ENCODE measurements at places on chromosomes 5 and 9.
A peak's percentile ranks its signal among the peaks of the same experiment; 100 is the strongest.

- H3K36me3 ChIP-seq = no peaks in the 10 kb centered on the region
- DNase-seq = no peak
- H3K4me1 ChIP-seq = no peaks in the 10 kb centered on the region
- H3K27me3 ChIP-seq = no peaks in the 10 kb centered on the region
- no peak overlapping the region for H3K4me3 ChIP-seq
- H3K27ac ChIP-seq = no peak overlapping the region
Measured at GRCh38 chr5:111859533-111860270, 102.7 kb upstream of the NREP start.

GRCh38 chr5:178445534-178445933 lies 144.7 kb downstream of the COL23A1 start:
- no peaks in the 10 kb centered on the region for H3K4me1 ChIP-seq
- no peaks in the 10 kb centered on the region for H3K36me3 ChIP-seq
- no peak for DNase-seq
- H3K27ac ChIP-seq = no peak overlapping the region
- H3K4me3 ChIP-seq = no peak overlapping the region

DNA sequence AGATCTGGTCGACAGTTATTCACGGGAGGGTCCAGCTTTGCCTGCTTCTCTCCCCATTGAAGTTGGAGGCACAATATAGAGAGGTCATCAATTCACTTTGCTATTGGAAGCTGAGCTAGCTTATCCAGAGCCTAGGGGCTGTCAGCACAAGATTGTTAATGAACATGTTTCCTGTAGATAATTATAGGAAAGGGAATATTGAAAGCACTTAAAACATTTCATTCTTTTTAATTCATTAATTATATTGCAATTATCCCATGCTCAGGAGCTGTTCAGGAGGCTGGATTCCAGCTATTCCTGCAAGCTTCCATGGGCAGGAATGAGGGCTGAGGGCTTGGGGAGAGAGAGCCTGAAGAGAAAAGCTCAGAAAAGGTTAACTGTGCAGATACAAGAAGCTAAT lies 153.1 kb upstream of the BRINP1 start:
- H3K4me3 ChIP-seq = no peak overlapping the region
- H3K27me3 ChIP-seq = no peaks in the 10 kb centered on the region
- no peak for DNase-seq
- H3K27ac ChIP-seq = no peak overlapping the region
- H3K4me1 ChIP-seq = no peaks in the 10 kb centered on the region

GRCh38 chr5:172544371-172545095 lies 90.2 kb upstream of the SH3PXD2B start:
- H3K4me1 ChIP-seq = no peaks in the 10 kb centered on the region
- no peak overlapping the region for H3K27ac ChIP-seq
- no peaks in the 10 kb centered on the region for H3K27me3 ChIP-seq
- no peak overlapping the region for H3K4me3 ChIP-seq

GRCh38 chr9:130128733-130129431 lies 43.3 kb upstream of the NCS1 start:
- peaks cover 48% of the 10 kb centered on the region for H3K4me1 ChIP-seq
- DNase-seq = peak; percentile 62
- H3K36me3 ChIP-seq = peaks cover 4% of the 10 kb centered on the region
- H3K27ac ChIP-seq = peak overlapping the region; percentile 98

DNA sequence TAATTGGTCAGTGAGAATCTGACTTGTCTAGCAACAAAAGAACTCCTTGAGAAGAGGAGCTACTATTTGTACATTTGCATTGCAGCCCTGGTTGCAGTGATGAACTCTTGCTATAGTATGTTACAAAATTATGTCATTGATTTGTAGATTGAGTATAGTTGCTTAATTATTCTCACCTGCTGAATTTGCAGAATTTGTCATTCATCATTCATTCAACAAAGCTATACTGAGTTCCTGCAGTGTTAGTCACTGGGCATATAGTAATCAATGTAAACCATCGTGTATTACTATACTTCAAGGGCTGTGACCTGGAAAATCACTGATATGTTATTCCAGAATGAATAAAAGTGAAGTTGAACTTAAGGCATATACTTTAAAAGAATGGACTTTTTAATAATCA lies 50.1 kb downstream of the SLC1A3 start:
- no peaks in the 10 kb centered on the region for H3K4me1 ChIP-seq
- no peak overlapping the region for H3K4me3 ChIP-seq
- no peaks in the 10 kb centered on the region for H3K36me3 ChIP-seq
- H3K27ac ChIP-seq = no peak overlapping the region
- peaks cover 3% of the 10 kb centered on the region for H3K27me3 ChIP-seq
- no peak for DNase-seq

DNA sequence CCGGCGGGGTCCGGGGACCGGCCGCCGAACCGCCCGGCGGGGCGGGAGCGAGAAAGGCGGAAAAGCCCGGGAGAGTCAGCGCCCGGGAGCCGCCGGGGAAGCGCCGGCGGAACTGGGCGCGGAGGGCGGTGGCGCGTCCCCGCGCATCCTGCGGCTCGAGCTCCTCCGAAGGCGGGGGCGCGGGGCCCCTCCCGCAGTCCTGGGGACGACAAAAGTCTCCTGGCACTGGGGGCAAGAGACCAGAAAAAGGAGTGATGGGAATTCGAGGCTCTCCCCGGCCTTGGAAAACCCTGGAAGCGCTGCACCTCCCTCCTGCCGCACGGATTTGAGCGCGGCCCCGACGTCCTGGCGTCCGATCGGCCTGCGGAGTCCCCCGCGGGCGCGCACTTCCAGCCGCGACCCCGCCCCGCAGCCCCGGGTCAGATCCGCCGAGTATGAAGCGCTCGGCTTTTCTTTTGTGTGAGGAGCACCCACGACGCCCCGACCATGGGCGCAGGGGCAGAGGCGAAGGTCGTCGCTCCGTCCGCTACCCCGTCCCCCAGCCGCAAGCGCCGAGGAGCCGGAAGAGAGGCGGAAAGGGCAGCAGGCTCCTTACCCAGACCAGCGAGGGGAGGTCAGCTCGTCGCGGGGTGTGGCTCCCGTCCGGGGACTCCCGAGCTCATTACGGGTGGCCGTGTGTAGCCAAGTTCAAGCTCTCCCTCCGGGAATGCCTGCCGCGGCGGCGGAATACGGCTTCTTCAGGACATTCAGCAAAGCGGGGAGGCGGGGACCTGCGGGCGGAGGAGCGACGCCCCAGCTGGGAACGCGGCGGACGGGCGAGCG lies at the start of gene EPB41L4A:
Gene EPB41L4A, minus strand, starts transcription at position 114 of the 822 bp plus-strand sequence. CDS start 238 bp downstream, outside the sequence.
- H3K27ac ChIP-seq = no peak within 1 kb of the TSS
- H3K36me3 ChIP-seq = no peaks in the 10 kb centered on the region
- peak within 1 kb of the TSS; percentile 60 for H3K4me3 ChIP-seq
- no peak for DNase-seq
- H3K27me3 ChIP-seq = peaks cover 8% of the 10 kb centered on the region
- H3K4me1 ChIP-seq = peaks cover 15% of the 10 kb centered on the region

DNA sequence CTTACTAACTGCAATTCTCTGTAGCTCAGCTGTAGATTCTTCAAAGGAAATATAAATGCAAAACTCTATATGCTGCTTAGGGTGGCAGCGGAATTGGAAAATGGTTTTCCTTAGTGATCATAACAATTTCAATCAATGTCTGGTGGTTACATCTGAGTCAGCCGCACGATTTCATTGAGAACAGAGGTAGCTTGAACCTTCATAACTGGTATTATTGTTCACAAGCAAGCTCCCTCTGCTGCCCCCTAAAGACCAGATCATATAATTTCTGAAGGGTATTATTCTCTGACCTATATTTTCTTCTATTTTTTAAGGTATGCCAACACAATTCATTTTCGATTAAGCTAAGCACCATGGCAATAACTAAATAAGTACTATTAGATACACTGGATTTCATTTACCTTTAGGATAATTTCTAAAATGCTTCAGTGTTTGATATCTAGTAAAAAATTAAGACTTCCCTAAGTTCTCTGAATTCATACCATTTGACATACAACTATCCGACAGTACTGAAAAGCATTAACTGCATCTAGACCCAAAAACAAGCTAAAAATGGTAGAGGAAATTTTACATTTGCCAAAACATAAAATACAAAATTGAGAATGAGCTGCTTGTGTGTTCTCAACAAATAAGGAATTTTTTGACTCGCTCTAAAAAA lies 181.1 kb upstream of the SPEF2 start:
- no peaks in the 10 kb centered on the region for H3K27me3 ChIP-seq
- no peak for DNase-seq
- no peak overlapping the region for H3K27ac ChIP-seq
- no peak overlapping the region for H3K4me3 ChIP-seq
- no peaks in the 10 kb centered on the region for H3K4me1 ChIP-seq
- no peaks in the 10 kb centered on the region for H3K36me3 ChIP-seq

DNA sequence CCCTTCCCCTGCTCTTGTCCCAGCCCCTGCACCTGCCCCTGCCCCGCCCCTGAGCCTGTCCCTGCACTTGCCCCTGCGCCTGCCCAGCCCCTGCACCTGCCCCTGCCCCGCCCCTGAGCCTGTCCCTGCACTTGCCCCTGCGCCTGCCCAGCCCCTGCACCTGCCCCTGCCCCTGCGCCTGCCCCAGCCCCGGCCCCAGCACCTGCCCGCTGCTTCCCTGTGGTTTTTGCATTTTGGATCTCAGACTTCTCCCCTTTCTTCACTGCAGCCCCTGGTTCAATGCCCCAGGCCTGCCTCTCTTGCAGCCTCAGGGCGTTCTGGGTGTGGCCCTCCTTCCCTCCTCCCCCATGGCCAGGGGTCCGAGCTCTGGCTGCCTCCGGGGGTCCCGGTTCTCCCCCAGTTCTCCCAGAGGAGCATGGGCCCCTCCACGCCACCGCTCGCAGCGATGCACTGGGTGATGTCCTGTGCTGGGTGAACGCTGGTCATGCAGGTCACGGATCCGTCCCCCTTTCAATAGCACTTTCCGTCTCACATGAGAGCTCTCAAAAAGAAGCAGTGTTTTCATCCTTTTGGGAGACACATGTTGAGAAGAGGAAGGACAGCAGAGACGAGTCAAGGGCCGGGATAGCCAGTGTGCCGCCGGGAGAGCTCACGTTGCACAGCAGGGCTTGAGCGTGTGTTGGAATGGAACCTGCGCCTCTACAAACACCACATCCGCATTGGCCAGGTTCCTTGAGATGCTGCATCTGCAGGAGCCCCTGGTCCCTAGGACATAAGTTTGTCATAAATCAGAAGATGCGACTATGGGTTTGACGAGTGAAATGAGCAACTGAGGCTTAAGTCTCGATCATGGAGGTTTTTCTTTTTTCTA lies 44.0 kb upstream of the IRX4 start:
- DNase-seq = no peak
- H3K4me1 ChIP-seq = no peaks in the 10 kb centered on the region
- H3K4me3 ChIP-seq = no peak overlapping the region
- peaks cover 6% of the 10 kb centered on the region for H3K27me3 ChIP-seq

DNA sequence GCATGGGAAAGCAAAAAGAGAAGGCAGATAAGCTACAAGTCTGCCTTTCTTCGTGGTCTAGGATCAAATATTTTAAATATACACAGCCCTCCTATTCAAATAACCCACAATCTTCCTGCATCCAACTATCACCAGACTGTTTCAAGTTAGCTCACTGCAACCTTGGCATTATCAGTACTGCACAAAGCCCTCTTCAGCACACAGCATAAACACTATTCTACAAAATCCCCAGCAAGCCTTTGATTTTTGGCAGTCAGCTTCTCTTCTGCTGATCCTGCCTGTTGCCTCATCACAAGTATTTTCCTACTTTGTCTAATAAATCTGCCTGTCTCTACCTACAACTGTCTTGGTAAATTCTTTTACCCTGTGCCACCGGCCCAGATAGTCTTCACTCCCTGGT lies 142.9 kb downstream of the COX7C start:
- H3K27ac ChIP-seq = no peak overlapping the region
- H3K36me3 ChIP-seq = no peaks in the 10 kb centered on the region
- DNase-seq = no peak
- no peaks in the 10 kb centered on the region for H3K27me3 ChIP-seq
- no peak overlapping the region for H3K4me3 ChIP-seq

DNA sequence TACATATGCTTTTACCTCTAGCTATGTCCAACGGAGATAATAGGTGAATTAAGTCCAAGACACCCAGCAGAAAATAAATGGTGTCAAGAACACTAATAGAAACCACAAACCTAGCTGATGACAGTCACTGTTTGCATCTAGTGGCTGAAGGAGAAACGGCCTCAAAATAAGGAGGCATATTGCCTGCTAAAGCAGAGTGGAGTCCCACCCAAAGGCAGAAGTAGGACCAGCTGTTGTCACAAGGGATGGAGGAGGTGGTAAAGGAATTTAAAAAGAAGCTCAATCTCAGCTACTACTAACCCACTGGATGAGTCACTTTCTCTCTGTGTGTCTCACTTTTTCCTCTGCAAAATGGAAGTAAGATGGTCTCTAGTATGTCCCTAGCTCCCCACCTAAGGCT lies 224.3 kb downstream of the GRIA1 start:
- no peaks in the 10 kb centered on the region for H3K36me3 ChIP-seq
- DNase-seq = no peak
- peaks cover 3% of the 10 kb centered on the region for H3K27me3 ChIP-seq
- H3K4me1 ChIP-seq = no peaks in the 10 kb centered on the region
- H3K27ac ChIP-seq = no peak overlapping the region

- peak; percentile 54 for DNase-seq
- peak overlapping the region; percentile 15 for H3K4me3 ChIP-seq
- no peaks in the 10 kb centered on the region for H3K36me3 ChIP-seq
- H3K27ac ChIP-seq = no peak overlapping the region
- peaks cover 17% of the 10 kb centered on the region for H3K27me3 ChIP-seq
Measured at GRCh38 chr5:175796536-175797499, 74.6 kb upstream of the CPLX2 start.

DNA sequence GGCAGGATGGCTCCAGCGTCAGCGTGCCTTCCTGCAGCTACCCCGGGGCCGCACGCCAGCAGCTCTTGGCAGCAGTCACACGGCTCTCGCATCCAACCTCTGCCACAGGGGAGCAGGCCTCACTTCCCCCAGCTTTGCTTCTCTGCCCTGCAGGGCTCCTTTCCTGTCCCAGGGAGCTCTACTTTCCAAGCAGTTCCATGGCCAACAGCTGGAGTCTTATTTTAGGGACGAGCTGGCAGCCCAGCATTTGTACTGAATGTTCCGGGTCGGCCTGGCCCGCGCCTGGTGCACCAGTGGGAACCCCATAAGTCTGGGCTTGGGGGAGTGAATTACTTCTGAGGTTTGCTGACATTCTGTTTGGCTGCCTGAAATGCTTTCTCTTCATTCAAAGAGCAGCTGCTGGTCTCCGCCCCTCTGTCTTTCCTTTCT lies 34.6 kb downstream of the GADD45G start:
- no peak overlapping the region for H3K4me3 ChIP-seq
- H3K4me1 ChIP-seq = no peaks in the 10 kb centered on the region
- H3K27me3 ChIP-seq = no peaks in the 10 kb centered on the region
- H3K36me3 ChIP-seq = no peaks in the 10 kb centered on the region

- no peak overlapping the region for H3K27ac ChIP-seq
- no peaks in the 10 kb centered on the region for H3K27me3 ChIP-seq
- no peak overlapping the region for H3K4me3 ChIP-seq
- no peak for DNase-seq
Measured at GRCh38 chr9:114627553-114627952, 16.5 kb downstream of the TMEM268 start.

DNA sequence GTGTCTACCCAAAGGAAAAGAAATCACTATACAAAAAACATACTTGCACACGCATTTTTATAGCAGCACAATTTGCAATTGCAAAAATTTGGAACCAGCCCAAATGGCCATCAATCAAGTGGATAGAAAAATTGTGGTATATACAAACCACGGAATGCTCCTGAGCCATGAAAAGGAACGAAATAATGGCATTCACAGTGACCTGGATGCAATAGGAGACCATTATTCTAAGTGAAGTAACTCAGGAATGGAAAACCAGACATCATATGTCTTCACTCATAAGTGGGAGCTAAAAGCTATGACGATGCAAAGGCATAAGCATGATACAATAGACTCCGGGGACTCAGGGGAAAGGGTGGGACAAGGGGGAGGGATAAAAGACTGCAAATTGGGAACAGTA lies 78.4 kb downstream of the ENC1 start:
- no peak overlapping the region for H3K27ac ChIP-seq
- DNase-seq = no peak
- no peak overlapping the region for H3K4me3 ChIP-seq
- no peaks in the 10 kb centered on the region for H3K4me1 ChIP-seq
- H3K36me3 ChIP-seq = no peaks in the 10 kb centered on the region

Measured in effector memory CD4-positive, alpha-beta T cell (primary cell).